ENCODE measurements at places on chromosomes 6 and 20.

- DNase-seq, result no peak
Measured at GRCh38 chr6:37025621-37026466, 20.4 kb downstream of the FGD2 start.

DNA sequence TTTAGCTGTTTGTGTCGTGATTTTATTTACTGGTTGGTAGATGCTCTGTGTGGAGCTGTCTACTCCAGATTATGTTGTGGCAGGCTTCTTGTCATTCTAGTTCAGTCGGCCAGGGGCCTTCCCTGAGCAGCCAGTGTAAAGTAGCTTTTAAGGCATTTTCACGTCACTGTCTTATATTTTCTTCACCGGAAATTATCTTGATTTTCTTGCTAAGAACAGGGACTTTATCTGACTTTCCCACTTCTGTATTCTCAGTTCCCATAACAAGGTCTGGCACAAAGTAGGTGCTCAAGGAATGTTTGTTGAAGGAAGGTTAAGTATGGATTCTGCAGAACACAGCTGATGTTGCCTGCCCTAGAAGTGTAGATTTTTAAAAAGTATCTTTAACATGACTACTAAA is 868 bp downstream of the LTV1 start:
- DNase-seq, result no peak

DNA sequence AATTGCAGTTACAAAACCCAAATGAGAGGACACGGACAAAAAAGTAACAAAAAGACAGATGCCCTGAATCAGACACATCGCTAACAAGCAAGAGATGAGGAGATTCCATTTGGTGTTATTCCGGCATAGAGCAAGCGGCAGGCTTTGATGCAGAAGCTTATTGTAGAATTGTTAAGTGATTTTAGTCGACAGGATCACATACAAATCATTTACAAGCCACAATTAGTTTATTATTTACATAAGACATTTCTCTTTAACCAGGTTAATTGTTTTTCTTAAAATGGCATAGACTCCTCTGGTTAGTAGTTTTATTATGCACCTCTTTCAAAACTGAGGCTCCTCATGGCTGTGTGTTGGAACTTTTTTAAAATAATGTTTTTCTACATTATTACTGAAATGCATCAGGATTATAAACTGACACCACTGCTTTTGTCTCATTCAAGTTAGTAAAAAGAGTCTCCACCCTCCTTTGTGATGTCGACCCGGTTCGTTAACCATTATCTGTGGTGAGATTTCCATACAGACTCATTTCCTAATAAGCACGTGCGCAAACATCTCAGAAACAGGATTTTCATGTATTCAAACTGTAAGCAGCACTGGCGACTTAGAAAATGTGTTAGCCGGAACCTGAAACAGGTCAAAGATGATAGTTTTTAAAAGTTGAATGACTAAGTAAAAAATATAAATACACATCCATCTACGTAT is 119.8 kb downstream of the COL12A1 start:
- DNase-seq, result no peak

GRCh38 chr6:2963756-2964155 is 7.6 kb downstream of the SERPINB6 start:
- DNase-seq, result no peak

GRCh38 chr6:20117474-20117873 is 94.8 kb downstream of the MBOAT1 start:
- DNase-seq, result no peak

- DNase-seq, result no peak
Measured at GRCh38 chr6:2376429-2377355, 131.3 kb upstream of the GMDS start.

GRCh38 chr6:43211955-43212354 is 17.3 kb downstream of the DNPH1 start:
- no peak for DNase-seq

GRCh38 chr20:34017610-34018009 is 23.9 kb downstream of the RALY start:
- no peak for DNase-seq

- DNase-seq, result no peak
Measured at GRCh38 chr6:73577676-73578075, 56.8 kb upstream of the EEF1A1 start.

DNA sequence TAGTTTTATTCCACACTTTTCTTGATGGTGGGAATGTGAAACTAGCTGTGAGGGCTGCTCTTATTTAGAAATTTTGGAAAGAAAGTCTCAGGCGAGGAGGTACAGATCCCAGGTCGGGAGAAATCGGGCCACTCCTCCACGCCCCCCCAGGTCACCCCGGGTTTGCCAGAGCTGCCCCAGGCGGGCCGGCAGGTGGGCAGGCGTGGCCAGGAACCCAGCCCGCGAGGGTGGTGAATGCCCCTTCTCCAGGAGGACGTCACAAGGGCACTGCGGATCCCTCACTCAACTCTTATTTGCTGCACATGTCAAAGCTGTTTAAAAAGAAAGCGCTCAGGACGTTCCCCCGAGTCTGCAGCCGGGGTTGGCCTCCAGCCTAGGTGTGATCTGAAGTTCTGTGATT is 60.5 kb upstream of the SLCO4A1 start:
- DNase-seq, result no peak

GRCh38 chr6:32147401-32148132 is 4.2 kb downstream of the PRRT1 start:
- no peak for DNase-seq

DNA sequence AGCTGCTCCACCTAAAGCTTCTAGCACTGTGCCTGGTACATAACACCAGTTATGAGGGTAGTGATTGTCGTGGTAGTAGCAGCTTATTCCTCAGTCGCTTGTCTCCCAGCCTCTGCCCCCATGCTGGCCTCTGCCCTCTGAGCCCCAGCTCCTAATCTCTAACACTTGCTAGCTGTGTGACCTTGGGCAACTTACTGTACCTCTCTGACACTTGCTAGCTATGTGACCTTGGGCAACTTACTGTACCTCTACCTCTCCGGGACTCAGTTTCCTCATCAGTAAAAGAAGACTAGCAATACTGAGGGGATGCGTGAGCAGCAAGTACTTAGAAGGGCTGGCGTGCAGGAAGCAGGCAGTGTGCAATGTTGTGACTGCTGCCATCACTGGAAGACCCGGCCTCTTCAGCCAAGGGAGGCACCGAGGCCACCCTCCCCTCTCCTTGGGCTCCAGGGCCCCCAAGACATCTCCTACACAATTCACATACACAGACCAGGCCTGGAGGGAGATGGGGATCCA is 9.9 kb downstream of the MDFI start:
- DNase-seq, result no peak

GRCh38 chr6:24780206-24780605 is 5.5 kb downstream of the GMNN start:
- no peak for DNase-seq

DNA sequence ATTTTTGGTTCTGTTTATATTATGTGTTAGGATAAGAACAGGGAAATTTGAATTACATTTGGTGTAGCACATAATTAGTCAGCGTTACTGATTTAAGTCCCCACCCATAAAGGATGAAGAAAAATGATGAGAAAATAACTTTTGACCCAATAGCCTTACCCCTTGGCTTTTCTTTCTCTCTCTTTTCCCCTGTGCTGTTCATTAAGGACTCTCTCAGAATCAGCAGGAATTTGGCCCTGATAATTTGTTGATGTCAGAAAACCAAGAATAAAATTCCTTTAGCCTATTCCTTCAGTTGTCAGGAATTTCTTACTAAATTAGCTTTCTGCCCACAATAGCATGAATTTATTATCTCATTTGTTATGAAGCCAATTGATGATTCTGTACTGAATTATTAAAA is 18.5 kb downstream of the PLCB1 start:
- DNase-seq, result no peak

Data from NCI-H1105 treated with DMSO at 0.1 percent for 48 hours (cell line).